ENCODE measurements at places on chromosomes 11 and 22. TPM values are rescaled to one million over a fixed set of nuclear protein-coding genes. Genes with fewer than 3 reads are reported as not detected.

- no peak overlapping the region for H3K27ac ChIP-seq
- H3K27me3 ChIP-seq, result no peaks in the 10 kb centered on the region
- H3K36me3 ChIP-seq, result no peaks in the 10 kb centered on the region
- no peaks in the 10 kb centered on the region for H3K4me1 ChIP-seq
Measured at GRCh38 chr11:111379602-111380136, 594 bp upstream of the POU2AF1 start.

- no peak overlapping the region for H3K4me3 ChIP-seq
- H3K27ac ChIP-seq, result no peak overlapping the region
- no peaks in the 10 kb centered on the region for H3K4me1 ChIP-seq
- no peak for DNase-seq
- H3K36me3 ChIP-seq, result no peaks in the 10 kb centered on the region
Measured at GRCh38 chr11:43567396-43567975, 113.1 kb upstream of the HSD17B12 start.

DNA sequence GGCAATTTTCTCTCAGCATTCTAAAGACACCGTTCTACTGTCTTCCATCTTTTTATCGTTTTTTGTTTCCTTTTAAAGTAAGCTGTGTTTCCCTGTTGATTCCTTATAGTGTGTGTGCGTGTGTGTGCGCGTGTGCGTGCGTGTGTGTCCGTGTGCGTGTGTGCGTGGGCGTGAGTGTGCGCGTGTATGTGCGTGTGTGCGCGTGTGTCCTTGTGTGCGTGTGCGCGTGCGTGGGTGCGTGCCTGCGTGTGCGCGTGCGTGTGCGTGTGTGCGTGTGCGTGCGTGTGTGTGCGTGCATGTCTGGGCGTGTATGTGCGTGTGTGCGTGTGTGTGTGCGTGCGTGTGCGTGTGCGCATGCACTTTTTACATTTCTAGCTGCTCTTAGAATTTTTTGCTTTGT is 1033.7 kb downstream of the BRD1 start:
- H3K27me3 ChIP-seq, result no peaks in the 10 kb centered on the region
- no peak for DNase-seq
- H3K27ac ChIP-seq, result no peak overlapping the region
- no peaks in the 10 kb centered on the region for H3K36me3 ChIP-seq
- no peaks in the 10 kb centered on the region for H3K4me1 ChIP-seq

DNA sequence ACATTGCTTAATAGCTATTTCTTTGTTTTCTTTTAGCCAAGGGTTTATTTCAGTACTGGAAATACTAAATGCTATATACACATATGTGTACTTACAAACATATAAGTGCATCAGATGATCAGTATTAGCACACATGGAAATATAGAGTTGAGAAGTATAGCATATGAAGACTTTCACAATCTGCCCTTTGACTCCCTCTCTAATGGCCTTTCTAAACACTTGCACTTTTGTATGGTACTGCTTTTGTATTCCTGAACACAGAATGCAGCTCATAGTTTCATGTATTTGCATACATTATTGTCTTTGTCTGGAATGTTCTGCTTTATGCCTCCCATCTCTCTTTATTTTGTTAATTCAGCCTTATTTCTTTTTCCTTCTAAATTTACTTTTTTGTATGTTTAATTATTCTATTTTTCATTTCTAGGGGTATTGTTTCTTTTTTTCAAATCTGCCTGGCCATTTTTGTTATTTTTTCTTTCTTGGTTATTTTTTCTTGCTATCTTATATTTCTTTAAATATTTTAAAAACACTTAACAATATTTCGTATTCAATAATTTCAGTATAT is 28.8 kb downstream of the ACER3 start:
- H3K27ac ChIP-seq, result no peak overlapping the region
- no peaks in the 10 kb centered on the region for H3K27me3 ChIP-seq
- H3K4me3 ChIP-seq, result no peak overlapping the region
- H3K4me1 ChIP-seq, result peaks cover 14% of the 10 kb centered on the region
- H3K36me3 ChIP-seq, result peaks cover 22% of the 10 kb centered on the region

Gene CREB3L1
- polyA plus RNA-seq, result not detected

Gene DLG2
- 0.39 TPM for polyA plus RNA-seq

GRCh38 chr22:31995807-31996206 is 47.3 kb upstream of the SLC5A1 start:
- no peaks in the 10 kb centered on the region for H3K36me3 ChIP-seq
- no peak overlapping the region for H3K27ac ChIP-seq
- no peak for DNase-seq
- no peaks in the 10 kb centered on the region for H3K27me3 ChIP-seq

DNA sequence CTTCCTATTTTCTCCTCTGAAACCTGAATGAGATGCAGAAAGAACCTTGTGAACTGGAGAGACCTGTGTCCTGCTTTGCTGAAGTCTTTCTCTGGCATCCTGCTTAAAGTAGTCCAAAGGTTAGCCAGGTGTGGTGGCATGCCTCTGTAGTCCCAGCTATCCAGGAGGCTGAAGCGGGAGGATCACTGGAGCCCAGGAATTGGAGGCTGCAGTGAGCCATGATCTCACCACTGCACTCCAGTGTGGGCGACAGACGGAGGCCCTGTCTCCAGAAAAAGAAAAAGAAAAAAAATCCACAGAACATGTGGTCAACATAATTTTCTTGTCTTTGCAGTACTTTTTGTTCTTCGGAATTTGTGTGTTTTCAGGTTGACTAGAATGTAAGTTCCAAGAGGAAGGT is 2.3 kb upstream of the KREMEN1 start:
- peaks cover 79% of the 10 kb centered on the region for H3K27me3 ChIP-seq
- no peak for DNase-seq
- no peak overlapping the region for H3K4me3 ChIP-seq
- no peaks in the 10 kb centered on the region for H3K36me3 ChIP-seq
- no peak overlapping the region for H3K27ac ChIP-seq
- H3K4me1 ChIP-seq, result peaks cover 32% of the 10 kb centered on the region

DNA sequence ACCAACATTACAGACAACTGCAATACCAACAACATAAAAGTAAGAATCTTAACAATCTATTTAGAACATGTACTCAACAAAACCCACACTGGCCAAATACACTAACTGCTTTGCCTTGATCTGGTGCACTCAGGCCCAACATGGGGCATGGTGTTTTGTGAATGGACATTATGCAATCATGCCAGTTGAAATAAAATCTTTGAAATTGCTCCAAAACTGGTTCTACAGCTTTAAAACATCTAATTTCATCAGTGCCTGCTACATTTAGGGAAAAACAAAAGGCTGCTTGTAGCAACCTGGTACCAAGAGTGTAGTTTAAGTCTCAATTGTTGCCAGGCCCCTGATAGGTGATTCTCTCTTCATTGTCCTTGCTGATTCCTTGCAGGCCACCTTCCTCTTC is 3.3 kb upstream of the CTR9 start:
- DNase-seq, result no peak
- H3K4me1 ChIP-seq, result peaks cover 34% of the 10 kb centered on the region
- H3K27ac ChIP-seq, result no peak overlapping the region
- H3K4me3 ChIP-seq, result no peak overlapping the region

- peaks cover 69% of the 10 kb centered on the region for H3K36me3 ChIP-seq
- no peaks in the 10 kb centered on the region for H3K4me1 ChIP-seq
- DNase-seq, result no peak
- no peak overlapping the region for H3K27ac ChIP-seq
Measured at GRCh38 chr22:50444663-50445062, 30.2 kb downstream of the SBF1 start.

Gene CABP4
- polyA plus RNA-seq, result not detected

- no peak overlapping the region for H3K4me3 ChIP-seq
- H3K27ac ChIP-seq, result no peak overlapping the region
- H3K36me3 ChIP-seq, result peaks cover 9% of the 10 kb centered on the region
- DNase-seq, result no peak
- H3K4me1 ChIP-seq, result peaks cover 58% of the 10 kb centered on the region
Measured at GRCh38 chr11:66017321-66017720, 5.5 kb downstream of the CST6 start.

DNA sequence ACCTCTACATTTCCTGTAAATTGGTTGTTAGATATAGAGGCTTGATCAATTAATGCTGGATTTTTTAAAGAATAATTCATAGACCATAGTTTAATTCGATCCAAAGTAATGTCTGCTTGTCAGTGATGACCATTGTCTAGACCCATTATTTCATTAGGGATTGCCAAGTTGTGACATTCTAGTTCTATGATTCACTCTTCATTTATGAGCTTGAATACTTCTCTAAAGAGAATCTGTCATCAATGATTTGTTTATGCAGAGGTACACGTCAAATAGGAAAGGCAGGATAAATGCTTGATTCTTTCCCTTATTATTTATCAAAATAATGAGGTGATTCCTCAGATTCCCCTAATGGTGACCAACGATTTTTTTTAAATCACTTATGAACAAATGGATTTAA is 24.0 kb upstream of the ROBO3 start:
- no peaks in the 10 kb centered on the region for H3K36me3 ChIP-seq
- H3K27ac ChIP-seq, result no peak overlapping the region
- H3K4me1 ChIP-seq, result peaks cover 19% of the 10 kb centered on the region
- no peak overlapping the region for H3K4me3 ChIP-seq
- H3K27me3 ChIP-seq, result peaks cover 92% of the 10 kb centered on the region
- DNase-seq, result no peak

- no peaks in the 10 kb centered on the region for H3K4me1 ChIP-seq
- no peak for DNase-seq
- no peaks in the 10 kb centered on the region for H3K36me3 ChIP-seq
- no peak overlapping the region for H3K4me3 ChIP-seq
Measured at GRCh38 chr11:109845437-109845836, 247.8 kb upstream of the ZC3H12C start.

Gene NCF4
- polyA plus RNA-seq, result 209 TPM

- no peak for DNase-seq
- no peaks in the 10 kb centered on the region for H3K4me1 ChIP-seq
- no peaks in the 10 kb centered on the region for H3K27me3 ChIP-seq
- H3K4me3 ChIP-seq, result no peak overlapping the region
Measured at GRCh38 chr11:18780329-18780728, 11.3 kb downstream of the PTPN5 start.

- peak overlapping the region; percentile 94 for H3K27ac ChIP-seq
- peaks cover 57% of the 10 kb centered on the region for H3K4me1 ChIP-seq
- no peaks in the 10 kb centered on the region for H3K27me3 ChIP-seq
Measured at GRCh38 chr22:37267135-37267587, 15.1 kb upstream of the CYTH4 start.

DNA sequence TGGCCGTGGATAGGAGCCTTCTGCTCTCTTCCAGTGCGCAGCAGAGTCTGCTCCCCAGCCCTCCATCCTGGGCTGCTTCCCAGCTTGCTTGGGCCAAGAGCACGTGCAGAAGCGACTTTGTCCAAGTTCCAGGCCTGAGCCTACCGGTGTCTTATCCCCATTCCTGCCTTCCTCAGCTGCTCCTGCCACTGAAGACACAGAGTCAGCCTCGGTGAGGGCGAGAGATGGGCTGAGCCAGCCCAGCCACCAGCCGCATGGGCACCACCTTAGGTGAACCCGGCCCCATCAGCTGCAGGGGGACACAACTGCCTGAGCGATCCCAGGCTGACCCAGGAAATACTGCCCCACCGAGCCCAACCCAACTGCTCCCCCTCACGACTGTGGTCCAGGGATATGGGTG is 847.8 kb downstream of the TBC1D22A start:
- no peak for DNase-seq
- no peak overlapping the region for H3K4me3 ChIP-seq
- no peaks in the 10 kb centered on the region for H3K27me3 ChIP-seq
- H3K27ac ChIP-seq, result no peak overlapping the region
- no peaks in the 10 kb centered on the region for H3K36me3 ChIP-seq
- H3K4me1 ChIP-seq, result no peaks in the 10 kb centered on the region

DNA sequence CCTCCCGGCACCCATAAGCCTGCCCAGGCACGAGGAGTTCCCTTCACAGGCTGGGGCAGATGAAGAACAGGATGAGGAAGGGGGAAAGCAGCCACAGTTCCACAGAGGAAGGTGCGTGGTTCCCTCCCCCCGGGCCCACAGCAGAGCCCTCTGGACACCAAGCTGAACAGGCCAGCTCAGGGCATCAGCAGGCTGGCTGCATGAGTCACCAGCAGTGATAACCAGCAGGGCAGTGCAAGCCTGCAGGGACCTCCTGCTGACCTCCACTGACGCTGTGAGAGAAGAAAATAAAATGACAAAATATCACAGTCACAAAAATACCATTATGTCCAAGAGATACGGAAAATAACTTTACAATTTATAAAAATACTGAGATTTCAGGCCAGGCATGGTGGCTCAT is 11.5 kb downstream of the RTL6 start:
- H3K36me3 ChIP-seq, result no peaks in the 10 kb centered on the region
- no peaks in the 10 kb centered on the region for H3K27me3 ChIP-seq
- H3K4me1 ChIP-seq, result no peaks in the 10 kb centered on the region
- no peak overlapping the region for H3K27ac ChIP-seq

DNA sequence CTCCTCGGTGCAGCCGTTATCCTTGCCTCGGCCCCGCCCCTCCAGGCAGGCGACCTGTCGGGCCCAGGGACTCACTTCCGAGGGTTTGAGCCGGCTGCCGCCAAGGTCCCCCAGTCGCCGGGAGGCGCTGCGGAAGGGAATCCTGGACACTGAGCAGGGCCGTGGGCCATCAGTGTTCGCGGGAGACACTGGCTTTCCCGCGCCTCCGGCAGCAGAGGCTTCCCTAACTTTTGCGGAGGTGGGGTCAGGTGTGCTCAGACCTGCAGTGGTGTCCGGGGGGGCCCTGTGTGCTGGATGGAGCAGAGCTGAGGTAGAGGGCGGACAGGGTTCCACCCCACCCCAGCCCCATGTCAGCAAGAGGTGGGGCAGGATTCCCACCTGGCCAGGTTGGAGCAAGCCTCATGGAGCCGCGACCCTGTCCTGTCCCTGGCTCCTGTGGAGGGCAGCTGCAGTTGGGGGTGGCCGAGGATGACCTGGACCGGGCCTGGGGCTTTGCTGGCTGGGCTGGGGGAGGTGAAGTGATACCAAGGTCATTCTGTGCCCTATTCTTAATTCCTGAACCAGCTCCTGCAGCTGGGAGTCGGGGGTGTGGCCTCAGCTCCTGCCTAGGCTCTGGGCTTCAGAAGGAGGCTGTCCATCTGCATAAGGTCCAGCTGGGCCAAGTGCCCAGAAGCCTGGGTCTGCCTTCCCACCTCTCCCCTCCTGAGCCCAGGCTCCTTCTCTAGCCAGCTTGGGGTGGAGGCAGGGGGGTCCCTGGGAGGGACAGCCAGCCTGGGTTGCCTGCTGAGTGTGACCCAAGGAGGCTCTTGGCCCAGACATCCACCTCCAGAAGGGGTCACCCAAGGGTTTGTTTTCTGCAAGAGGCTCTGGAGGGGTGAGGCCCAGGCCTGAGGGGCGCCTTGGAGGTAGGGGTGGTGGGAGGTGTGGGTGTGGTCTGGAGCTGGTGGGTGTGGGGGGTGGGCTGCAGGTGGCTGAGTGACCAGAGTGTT is 8.4 kb downstream of the TSPAN4 start:
- no peaks in the 10 kb centered on the region for H3K36me3 ChIP-seq
- no peak for DNase-seq
- no peak overlapping the region for H3K4me3 ChIP-seq

GRCh38 chr22:37266581-37267134 is 15.7 kb upstream of the CYTH4 start:
- no peak for DNase-seq
- peaks cover 53% of the 10 kb centered on the region for H3K4me1 ChIP-seq
- H3K4me3 ChIP-seq, result no peak overlapping the region
- no peaks in the 10 kb centered on the region for H3K36me3 ChIP-seq
- H3K27ac ChIP-seq, result peak overlapping the region; percentile 94
- no peaks in the 10 kb centered on the region for H3K27me3 ChIP-seq

Gene CECR2
- polyA plus RNA-seq, result 0.11 TPM

Gene GNAZ
- 0.05 TPM for polyA plus RNA-seq

All from CD14-positive monocyte (primary cell).